ENCODE measurements at places on chromosomes 1 and 21.

DNA sequence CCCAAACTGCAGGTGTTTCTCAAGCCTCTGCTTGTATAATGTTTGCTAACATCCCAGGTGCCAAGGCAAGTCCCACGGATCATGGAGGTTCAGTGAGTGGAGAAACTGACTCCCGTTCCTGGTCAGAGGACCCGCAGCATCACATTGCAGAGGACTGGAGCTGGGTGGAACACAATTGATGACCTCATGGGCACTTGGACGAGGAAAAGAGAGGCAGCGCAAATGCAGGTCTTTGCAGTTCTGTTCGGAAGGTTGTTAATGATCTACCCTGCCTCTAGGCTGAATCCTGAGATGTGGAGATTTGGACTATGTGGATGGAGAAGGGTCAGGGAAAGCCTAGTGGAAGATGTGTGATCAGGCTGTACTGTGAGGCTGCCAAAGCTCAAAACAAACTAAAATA lies 192.9 kb downstream of the DUSP10 start:
- no peak for DNase-seq

- no peak for DNase-seq
These were observed 247.3 kb downstream of the PLPP3 start for GRCh38 chr1:56331892-56332567.

DNA sequence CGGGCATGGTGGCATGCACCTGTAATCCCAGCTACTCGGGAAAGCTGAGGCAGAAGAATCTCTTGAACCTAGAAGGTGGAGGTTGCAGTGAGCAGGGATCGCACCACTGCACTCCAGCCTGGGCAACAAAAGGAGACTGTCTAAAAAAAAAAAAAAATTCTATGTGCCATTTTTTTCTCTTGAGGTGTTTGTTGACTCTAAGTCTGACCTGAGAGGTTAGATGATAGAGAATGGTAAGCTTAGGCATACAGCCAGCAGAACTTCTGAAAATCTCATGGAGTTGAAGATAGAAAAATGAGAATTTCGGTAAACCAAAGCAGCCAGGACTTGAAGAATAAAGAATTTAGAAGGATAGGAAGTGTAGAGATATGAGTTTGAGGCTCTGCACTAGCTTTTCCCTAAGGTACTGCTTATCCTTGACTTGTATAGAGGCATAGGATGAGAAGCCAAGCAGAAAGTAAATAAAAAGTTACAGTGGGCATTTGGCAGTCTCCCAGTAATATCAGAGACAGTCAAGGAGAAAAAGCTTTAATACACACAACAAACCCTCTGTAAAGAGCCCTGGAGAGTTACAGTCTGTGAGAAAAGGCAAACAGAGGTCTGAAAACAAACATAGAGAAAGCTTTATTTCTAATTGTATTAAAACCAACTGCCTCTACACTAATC lies 24.3 kb downstream of the F13B start:
- no peak for DNase-seq

DNA sequence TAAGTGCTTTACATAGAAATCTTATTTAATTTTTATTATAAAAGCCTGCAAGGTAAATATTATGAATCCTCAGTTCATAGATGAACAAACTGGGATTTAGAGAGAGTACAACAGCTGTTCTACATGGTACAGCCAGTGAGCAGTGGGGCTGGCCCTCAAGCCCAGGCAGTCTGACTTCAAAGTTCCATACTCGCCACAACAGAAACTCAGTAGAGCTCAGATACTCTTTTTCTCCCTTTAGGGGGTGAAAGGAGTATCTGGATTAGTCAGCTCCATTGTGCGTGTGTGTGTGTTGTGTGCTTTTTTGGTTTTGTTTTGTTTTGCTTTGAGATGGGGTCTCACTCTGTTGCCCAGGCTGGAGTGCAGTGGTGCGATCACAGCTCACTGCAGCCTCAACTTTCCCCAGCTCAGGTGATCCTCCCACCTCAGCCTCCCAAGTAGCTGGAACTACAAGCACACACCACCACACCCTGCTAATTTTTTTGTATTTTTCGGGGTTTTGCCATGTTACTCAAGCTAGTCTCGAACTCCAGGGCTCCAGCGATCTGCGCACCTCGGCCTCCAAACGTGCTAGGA lies 378.5 kb downstream of the SMYD3 start:
- DNase-seq, result no peak
